ENCODE measurements at places on chromosomes 11 and 22.

DNA sequence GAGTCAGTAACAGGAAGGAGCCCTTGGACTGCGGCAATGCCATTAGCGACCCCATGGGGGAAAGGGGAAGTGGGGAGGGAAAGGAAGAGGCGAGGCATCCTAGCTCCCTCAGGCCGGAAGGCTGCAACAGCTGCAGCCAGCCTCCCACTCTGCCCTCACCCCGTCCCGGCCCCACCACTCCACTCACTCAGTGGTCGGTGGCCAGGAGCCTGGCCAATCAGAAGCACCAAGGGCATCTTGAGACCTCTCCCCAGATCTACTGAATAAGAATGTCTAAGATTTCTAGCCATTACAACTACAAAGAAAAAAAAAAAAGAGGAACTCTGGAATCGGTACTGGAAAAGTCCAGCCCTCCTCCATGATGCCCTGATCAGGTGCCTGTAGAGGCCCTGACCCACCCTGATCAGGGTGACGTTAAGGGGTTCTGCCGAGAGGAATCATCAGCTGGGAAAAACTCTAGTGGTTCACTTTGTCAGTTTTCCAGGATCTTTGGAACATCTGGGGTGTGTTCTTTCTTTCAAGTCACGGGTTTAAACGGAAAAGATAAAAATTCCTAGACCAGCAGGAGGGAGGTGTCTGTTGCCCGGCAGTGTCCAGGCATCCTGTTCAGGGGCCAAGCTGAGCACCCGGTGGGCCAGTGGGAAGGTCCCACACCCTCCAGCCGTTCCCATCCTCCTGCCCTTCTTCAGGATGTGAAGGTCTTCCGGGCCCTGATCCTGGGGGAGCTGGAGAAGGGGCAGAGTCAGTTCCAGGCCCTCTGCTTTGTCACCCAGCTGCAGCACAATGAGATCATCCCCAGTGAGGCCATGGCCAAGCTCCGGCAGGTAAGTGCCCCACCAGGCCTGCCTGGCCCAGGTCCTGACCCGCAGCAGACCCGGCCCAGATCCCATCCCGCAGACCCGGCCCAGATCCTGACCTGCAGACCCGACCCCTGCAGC, 14.4 kb downstream of the OAF start:
- DNase-seq: no peak

GRCh38 chr22:37639771-37640590, 512 bp downstream of the SH3BP1 start:
- no peak for DNase-seq

DNA sequence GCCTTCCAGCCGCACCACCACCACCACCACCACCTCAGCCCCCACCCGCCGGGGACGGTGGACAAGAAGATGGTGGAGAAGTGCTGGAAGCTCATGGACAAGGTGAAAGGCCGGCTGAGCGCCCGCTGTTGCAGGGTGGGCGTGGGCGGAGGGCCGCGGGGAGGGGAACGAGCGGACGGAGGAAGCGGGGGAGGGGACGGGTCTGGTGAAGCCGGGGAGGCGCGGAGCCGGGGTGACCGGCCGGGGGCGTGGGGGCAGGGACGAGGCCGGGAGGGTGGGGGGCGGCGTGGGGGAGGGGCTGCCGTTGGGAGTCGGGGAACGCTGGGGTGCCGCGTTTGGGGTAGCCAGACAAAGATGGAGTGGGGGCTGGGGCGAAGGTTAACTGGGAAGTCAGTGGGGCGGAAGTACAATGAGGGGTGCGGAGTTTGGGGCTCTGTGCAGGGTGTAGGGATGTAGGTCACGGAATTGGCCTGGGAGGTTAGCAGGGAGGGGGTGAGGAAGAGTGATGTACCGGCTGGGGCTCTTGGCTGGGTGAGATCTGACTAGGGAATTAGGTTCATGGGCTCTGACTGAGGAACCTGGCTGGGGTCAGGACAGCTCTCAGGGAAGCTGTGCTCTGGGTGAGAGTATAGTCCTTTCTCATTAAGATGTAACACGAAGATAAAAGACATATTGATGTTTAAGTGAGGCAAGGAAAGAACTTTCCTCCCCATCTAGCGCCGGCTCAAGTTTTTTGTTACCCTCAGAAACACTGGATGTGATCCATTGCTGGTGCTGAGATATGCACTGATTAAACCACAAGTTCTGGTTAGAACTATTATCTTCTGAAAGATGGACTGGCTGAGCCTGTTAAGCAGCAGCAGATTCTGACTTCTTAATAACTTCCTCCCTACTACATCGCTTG, 624 bp downstream of the CBL start:
- DNase-seq: peak; percentile 35

GRCh38 chr11:79253280-79253679, 187.6 kb downstream of the TENM4 start:
- DNase-seq: no peak

GRCh38 chr11:14225666-14226065, 133.3 kb downstream of the RRAS2 start:
- DNase-seq: no peak

GRCh38 chr11:57341250-57341808, 3.2 kb downstream of the P2RX3 start:
- DNase-seq: no peak

DNA sequence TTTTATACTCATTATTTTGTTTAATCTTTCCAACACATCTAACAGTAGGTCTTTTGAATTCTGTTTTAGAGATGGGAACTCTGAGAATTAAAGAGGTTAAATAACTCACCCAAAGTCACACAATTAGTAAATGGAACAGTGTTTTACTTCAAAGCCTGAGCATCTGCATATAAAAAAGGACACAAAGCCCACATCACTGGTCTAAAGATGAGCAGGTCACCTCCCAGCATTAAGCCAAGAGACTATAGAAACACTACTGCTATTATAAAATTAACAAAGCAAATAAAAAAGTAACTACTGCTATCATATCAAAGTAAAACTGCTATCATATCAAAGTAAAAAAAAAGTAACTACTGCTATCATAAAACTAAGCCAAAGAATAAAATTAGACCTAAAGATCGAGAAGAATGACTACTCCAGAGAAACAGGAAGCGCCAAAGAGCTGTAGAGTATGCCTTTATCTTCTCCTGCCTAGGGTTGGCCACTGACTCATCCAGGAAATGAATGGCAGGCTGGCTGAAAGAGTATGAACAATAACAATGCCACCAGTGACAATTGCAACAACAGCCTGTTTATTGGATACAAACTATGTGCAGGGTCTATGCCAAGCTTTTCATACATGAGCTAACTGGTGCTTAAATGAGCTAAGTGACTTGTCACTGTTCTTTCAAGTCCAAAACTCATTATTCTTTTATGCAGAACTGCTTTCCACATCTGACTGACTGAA, 1153.0 kb upstream of the TENM4 start:
- no peak for DNase-seq

DNA sequence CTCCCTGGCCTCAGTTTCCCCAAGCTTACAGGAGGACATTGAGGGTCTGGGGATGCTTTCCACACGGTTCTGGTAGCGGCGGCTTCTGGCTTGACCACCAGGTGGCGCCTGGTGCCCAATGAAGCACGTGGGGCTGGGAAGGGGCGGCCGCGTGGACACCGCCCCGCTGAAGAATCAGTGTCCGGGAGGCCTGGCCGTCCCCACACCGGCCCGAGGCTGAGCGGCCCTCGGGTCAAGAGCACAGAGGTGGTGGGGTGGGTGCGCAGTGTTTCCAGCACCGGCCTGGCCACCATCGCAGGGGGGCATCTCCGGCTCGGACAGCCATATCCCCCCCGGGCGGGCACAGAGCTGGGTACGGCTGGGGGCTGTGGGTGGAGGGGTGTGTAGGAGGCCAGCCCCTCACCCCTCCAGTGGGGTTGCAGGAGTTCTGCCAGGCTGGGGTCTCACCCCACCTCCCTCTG, 27.8 kb upstream of the PPARA start:
- DNase-seq: peak; percentile 66

DNA sequence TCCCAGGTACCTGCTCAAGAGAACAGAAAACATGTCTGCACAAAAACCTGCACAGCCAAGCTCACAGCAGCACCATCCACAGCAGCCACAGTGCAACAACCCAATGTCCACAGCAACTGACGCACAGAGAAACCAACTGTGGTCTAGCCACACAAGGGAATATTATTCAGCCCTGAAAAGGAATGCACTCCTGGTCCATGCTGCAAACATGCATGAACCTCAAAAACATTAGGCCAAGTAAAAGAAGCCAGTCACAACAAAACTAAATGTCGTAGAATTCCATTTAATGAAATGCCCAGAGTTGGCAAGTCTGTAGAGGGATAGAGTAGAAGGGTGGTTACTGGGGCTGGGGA, 60.6 kb downstream of the MYEOV start:
- no peak for DNase-seq

- no peak for DNase-seq
Measured at GRCh38 chr22:38758276-38758945, 2.6 kb upstream of the SUN2 start.

- DNase-seq: no peak
Measured at GRCh38 chr11:86981777-86982540, 26.8 kb upstream of the FZD4 start.

GRCh38 chr11:82992223-82992622, 79.5 kb downstream of the RAB30 start:
- DNase-seq: no peak

DNA sequence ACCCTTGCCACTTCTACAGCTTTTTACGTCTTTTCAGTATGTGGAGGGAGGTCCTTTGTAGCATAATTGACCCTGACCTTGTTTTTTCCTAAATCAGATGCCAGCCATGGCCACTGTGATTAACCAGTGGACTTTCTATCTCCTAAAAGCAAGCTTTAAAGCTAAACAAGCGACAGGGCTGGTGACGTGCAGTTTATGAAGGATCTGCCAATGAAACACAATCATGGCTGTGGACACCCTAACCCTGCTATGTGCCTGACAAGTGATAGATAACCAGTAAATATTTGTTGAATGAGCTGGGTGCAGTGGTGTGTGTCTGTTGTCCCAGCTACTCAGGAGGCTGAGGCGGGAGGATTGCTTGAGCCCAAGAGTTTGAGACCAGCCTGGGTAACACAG, 64.2 kb downstream of the LIF start:
- DNase-seq: no peak

DNA sequence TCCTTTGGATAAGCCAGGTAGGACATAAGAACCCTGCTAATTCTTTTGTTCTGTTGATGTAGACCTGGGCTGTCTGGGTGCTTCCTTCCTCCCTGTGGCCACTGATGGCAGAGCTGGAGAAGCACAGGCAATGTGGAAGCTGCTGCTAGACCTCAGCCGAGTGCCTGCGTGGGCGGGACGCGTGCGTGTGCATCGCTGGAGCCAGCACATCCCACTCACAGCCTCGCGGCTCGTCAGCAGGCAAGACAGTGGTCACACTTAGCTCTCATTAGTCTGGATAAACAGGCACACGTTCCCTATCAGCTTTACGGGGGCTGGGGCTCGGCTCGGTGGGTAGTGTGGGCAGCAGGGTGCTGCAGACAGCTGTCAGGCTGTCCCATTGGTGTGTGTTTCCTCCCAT, 155.7 kb downstream of the GRIK4 start:
- no peak for DNase-seq

DNA sequence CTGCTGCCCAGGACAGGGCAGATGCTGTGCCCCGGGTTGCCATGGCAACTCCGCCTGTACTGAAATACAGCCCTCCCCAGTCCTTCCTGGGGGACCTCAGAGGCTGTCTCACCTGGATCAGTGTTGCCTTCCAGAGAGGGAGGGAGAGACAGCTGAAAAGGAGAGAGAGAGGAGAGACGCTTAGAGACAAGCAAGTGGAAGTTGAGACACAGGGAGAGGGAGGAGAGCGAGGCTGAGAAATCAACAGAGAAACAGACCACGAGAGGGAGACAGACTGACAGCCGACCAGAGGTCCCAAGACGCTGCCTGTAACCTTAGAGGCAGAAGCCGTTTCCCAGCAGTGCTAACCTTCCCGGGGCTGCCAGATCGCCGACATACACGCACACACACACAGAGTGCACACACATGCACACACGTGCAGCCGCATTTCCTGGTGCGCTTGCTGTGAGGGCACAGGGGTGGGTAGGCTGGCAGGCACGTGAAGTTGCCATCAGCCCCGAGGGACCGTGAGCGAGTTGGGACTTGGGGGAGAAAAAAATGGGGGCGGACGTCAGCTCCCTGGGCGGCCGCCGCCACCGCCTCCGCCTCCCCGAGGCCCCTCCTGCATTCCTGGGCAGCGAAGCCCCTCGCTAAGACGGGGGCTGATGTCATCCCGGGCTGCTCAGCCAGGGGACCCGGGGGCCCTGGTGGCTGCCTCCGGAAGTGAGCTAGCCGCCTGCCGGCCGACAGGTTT, 88.6 kb upstream of the CRYBB3 start:
- peak; percentile 10 for DNase-seq

GRCh38 chr11:97883086-97883485, 1137.7 kb upstream of the CNTN5 start:
- DNase-seq: no peak

DNA sequence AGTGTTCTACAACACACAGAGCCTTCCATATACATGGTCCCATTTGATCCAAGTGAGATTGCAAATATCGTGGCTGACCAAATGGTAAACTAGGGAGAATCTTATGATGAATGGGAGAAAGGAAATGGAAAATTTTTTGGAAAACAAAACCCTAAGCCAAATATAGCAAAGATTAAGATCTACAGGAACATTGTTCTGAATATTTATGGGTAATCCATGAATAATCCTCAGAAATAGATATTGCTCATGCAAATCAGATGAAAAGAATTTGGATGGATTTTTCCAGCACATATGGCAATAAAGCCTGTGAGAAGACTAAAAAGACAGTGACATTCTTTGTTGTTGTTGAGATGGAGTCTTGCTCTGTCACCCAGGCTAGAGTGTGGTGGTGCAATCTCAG, 21.7 kb upstream of the PRDM10 start:
- no peak for DNase-seq

DNA sequence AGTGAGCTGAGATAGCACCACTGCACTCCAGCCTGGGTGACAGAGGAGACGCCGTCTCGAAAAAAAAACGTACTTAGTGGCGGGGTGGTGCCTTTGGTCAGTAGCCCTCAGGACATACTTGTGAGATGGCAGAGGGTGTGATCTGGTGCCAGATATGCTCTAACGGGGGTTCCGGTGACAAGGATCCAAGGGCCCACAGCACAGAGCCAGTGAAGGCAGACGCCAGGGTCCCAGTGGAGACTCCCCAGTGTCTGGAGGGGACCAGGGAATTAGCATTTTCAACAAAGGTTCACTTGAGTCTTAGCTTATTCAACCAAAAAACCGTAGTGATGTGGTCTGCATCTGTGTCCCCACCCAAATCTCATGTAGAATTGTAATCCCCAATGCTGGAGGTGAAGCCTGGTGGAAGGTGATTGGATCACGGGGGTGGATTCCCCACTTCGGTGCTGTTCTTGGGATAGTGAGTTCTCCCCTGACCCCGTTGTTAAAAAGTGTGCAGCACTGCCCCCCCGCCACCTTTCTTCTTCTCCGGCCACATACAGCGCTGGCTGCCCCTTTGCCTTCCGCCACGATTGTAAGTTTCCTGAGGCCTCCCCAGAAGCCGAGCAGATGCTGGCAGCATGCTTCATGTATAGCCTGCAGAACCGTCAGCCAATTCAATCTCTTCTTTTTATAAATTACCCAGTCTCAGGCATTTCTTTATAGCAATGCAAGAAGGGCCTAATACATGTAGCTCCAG, 26.6 kb upstream of the OSBPL5 start:
- DNase-seq: no peak

- no peak for DNase-seq
Measured at GRCh38 chr11:45154276-45154675, 7.8 kb downstream of the PRDM11 start.
